ENCODE measurements at places on chromosomes 4 and X.

DNA sequence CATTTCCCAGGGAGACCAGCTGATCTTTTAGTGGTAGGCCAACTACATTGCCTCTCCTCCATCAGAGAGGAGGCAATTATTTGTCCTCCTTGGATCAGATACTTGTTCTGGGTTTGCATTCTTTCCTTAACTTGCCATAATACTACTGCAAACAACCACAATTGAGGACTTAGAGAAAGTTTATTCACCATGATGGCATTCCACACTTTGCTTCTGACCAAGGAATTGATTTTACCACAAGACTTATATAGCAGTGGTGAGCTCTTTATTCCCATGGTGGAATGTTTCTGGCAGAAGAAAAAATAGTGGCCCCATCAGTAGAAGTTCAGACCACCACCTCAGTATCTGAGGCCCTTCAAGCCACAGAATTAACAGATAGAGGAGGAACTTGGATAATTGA lies 123.9 kb upstream of the PPP3CA start:
- DNase-seq: no peak

DNA sequence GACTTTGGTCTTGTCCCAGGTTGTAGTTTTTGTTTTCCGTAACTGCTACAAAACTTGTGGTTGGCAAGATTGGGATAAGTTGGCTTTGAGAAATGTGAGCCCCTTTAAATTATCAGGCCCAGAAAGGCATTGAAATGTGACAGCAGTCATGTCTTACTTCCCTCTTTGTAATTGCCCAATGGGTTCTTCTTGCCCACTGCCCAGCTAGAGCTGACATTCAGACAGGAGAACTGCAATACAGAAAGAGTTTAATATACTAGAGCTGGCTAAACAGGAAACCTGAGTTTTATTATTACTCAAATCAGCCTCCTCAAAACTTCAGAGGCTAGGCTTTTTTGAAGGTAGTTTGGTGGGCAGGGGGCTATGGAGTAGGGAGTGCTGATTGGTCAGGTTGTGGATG lies 288.3 kb downstream of the ZNF674 start:
- DNase-seq: no peak

- no peak for DNase-seq
Observed at GRCh38 chrX:70360366-70360765, 62.7 kb upstream of the GDPD2 start.

DNA sequence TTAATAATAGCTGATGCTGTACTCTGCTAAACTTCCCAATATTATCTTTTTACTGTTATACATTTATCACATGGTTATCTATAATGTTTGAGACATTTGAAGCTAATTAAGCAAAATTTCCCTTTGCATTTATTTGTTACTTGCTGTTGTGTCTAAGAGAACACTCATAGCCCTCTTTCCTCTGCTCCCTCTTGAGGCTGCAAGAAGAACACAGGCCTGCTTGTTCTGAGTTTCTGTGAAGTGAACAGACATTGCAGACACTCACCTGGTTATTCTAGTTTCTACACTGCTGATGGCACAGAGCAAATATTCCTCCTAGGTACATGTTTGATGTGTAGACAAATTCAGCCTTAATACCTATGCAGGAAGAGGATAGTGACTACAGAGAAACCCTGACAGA lies 367.8 kb downstream of the GASK1B start:
- no peak for DNase-seq

DNA sequence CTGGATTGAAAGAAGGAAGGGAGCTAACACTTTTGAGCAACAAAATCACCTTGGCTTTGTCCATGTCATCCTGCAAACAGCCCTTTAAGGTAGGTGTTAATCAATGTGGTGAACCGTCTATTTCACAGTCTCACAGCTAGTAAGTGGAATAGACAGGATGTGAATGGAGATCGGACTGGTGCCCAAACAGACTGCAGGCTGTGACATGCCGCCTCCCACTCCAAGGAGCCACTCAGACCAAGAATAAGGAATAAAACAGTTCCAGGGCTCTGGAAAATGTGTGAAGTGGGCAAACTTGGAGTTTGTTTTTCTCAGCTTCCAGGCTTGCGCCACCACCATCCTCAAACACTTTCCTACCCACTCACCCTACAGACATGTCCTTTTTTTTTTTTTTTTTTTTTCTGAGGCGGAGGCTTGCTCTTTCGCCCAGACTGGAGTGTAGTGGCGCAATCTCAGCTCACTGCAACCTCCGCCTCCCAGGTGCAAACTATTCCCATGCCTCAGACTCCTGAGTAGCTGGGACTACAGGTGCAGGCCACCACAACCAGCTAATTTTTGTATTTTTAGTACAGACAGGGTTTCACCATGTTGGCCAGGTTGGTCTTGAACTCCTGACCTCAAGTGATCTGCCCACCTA lies 57.7 kb upstream of the SEC24B start:
- DNase-seq: no peak

GRCh38 chrX:42456176-42456700 lies 321.7 kb downstream of the PPP1R2C start:
- no peak for DNase-seq

DNA sequence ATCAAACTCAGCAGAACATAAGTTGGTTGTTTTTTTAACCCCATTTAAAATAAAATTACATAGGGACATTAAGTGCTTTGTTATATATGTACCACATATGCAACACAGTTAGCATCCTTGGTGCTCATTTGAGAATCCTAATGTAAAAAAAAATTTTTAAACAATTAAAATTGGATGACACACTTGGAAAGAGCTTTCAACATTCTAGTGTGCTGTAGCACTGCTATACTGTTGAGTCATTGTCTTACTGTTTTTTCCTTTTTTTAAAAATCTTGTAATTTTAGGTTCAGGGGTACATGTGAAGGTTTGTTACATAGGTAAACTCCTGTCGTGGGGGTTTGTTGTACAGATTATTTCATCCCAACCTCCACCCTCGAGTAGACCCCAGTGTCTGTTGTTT lies 12.8 kb downstream of the THAP9 start:
- no peak for DNase-seq

DNA sequence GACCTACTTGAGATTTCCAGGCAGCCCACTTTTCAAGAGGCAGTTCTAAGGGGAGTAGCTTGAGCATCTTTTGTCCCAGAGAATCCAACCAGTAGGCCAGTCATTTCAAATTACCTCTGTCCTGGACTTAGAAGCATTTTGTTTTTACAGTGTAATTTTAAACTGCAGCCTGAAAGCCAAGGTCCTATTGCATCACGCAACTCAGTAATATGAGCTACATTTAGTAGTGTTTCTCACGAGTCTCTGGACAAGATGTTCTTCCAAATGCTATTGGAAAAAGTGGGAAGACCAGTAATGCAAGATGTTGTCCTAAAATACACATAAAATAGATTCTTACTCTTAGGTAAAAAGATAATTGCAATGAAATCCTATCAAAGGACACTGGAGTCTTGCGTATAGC lies 182.5 kb upstream of the ARX start:
- no peak for DNase-seq

DNA sequence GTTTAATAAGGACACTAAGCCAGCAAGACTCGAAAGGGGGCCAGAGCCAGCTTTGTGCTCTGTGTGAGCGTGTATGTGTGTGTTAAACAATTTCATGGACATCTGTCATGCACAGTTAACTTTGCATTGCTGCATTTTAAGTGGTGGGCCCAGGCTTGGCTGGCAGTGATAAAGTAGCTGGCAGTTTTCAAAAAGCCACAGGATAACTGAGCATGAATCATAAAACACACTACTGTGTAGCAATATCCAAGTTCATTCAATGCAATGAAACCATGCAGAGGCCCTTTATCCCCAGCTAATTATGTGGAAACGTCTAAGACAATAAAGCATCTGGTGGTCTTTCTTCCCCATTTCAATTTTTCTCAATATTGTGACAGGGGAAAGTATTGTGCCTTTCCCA lies 132.9 kb downstream of the NKX6-1 start:
- DNase-seq: no peak

DNA sequence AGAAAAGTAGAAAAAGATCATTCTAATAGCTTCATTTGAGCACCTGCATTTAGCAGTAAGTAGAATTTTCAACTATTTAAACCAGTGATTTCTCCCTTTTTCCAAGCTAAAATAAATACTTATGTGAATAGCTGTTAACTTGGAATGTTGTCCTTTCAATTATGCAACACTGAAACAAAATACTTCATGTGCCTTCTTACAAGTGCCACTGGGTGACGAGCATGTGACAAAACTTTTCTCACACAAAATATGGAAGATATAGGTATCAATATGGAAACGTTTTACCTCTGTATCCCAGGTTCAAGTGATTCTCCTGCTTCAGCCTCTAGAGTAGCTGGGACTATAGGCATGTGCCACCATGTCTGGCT lies 708.3 kb downstream of the STIM2 start:
- DNase-seq: no peak

DNA sequence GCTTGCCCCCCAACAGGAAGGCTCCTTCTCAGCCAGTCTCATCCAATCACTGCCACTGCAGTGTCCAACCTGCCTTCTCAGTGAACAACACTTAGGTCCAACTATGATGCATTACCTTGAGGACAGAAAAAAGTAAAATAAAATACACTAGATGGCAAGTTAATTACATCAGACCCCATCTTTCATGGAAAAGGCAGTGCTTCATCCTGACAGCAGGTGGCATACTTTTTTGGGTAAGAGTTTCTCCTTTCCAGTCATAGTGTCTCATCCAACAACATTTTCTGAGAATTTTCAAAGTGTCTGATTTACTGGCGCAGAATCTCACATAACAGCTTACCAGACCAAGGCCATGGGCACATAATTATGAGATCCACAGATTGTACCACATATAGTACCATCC lies 1742.8 kb downstream of the PCDH7 start:
- DNase-seq: no peak

- DNase-seq: no peak
Observed at GRCh38 chrX:42536286-42536685, 241.7 kb downstream of the PPP1R2C start.

DNA sequence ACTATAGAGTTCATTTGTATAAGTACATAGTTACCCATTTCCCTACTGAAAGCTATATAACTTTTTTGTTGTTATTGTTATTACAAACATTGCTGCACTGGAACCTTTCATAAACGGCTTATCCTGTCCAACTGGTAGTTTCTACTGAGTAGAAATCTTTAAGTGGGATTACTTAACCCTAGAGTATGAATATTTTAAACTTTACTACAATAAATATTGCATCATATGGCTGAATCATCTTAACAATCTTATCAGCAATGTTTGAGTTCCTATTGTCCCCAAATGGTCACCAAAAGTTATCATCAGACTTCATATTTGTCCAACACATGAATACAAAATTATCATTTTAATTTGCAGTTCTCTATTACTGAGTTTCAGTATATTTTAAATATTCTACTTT lies 40.5 kb downstream of the LCORL start:
- no peak for DNase-seq

GRCh38 chr4:186723292-186724057 lies at the start of gene FAT1:
Gene FAT1 (minus strand): TSS chr4:186723856. CDS start chr4:186709827, 14,029 bp downstream.
- peak; percentile 80 for DNase-seq

DNA sequence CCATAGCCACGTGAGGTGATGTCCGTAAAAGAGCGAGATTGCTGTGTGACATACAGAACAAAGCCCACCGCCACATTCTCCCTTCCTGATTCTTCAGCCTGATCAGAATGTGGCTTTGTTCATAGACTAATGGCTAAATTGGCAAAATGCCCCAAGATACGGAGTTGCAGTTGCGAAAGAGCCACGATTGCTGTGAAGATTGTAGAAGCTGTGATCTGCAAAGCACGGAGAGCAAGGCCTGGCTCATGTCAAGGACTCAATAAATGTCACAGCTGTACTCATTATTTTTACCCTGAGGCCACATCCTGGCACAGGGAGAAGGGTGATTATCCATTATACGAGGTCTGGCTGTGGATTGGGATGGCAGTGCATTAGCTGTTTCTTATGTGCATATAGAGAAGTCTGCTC lies 34.2 kb downstream of the ARSD start:
- DNase-seq: no peak

GRCh38 chrX:53084043-53084570 lies 1.9 kb downstream of the TSPYL2 start:
- no peak for DNase-seq

DNA sequence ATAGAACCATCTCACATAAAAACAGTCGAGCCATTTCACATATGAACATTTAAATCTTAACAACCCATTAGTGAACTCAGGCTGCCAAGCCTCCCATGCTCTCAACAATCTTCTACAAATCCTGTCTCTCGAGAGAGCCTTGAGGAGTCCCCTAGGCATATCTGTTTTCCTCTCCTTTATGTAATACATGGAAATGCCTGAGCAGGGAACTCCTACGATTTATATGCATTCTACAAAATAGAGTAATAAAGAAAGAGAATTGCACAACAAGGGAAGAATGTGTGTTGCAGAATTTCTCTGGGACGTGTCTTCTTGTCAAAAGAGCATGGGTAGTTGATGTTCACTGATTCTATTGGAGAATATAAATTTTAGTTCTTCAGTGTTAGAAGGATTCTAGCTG lies 101.8 kb upstream of the VCX2 start:
- no peak for DNase-seq

GRCh38 chr4:8095956-8096689 lies 62.5 kb downstream of the ABLIM2 start:
- DNase-seq: no peak

GRCh38 chr4:5465956-5466355 lies 242.4 kb downstream of the EVC2 start:
- DNase-seq: no peak

DNA sequence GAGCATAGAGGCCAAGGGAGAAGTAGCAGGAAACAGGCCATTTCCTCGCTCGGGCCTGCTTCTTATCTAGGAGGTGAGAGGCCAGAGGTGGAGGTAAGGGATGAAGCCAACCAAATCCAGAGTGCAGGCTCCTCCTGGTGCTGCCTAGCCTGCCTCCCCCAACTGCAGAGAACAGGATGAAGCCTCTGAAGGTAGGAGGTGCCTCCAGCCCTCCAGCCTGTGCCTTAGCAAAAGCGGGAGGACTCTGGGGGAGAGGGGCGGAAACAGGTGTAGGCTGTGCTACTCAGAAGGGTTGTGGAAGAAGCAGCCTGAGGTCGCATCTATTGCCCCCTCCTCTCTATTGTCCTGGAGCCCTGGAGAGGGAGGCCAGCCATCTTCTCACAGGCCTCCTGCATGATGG lies 2.9 kb upstream of the MTM1 start:
- no peak for DNase-seq

GRCh38 chr4:142091691-142092182 lies 455.4 kb downstream of the IL15 start:
- peak; percentile 83 for DNase-seq

GRCh38 chr4:175457956-175458355 lies 354.1 kb downstream of the GPM6A start:
- no peak for DNase-seq

DNA sequence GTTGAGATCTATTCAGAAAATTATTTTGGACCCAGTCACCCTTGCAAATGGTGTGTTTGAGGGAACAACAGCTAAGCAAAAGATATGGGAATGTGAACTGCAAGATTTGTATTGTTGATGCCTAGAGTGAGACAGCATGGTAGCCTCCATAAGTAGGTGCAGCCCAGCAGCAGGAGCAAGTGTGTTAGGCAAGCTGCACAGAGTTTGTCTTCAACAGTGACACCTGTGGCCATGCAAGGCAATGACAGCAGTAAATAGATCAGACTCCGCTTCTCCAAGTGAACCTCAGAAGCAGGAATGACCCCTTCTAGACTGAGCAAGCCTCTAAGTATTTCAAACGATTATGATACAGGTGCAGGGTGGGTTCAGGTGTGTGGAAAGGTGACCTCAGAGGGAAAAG lies 133.4 kb upstream of the MSX1 start:
- no peak for DNase-seq
